Activated naive CD4-positive, alpha-beta T cell treated with anti-CD3 and anti-CD28 coated beads, Interleukin-2, amount 50 U/mL, for 72 hours (primary cell): ENCODE measurements at places on chromosomes 12 and 14.

GRCh38 chr14:69441948-69442347 lies 42.6 kb upstream of the PLEKHD1 start:
- DNase-seq = no peak

GRCh38 chr14:87113286-87113685 lies 879.7 kb downstream of the GALC start:
- no peak for DNase-seq

- no peak for DNase-seq
These were observed 28.0 kb upstream of the GXYLT1 start for GRCh38 chr12:42172441-42173210.

- DNase-seq = no peak
These were observed 185.6 kb downstream of the DACT1 start for GRCh38 chr14:58823312-58823711.

DNA sequence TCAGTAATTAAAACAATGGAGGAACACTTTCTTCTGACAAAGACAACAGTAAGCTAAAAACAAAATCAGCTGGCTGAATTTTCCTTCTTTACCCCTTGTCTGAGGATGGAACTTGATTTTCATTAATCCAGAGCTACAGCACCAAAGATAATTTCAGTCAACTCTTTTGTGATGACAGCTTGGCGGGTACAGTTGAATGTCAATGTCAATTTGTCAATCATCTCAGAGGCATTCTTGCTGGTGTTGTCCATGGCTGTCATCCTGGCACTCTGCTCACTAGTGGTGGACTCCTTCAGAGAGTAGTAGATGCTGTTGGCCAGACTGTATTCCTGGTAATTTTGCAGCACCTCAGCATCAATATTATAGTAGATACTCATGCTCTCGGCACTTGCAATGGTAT lies 34.4 kb upstream of the BMP4 start:
- DNase-seq = no peak

GRCh38 chr12:104672501-104673265 lies 215.9 kb downstream of the CHST11 start:
- no peak for DNase-seq

GRCh38 chr12:84994426-84994825 lies 41.7 kb downstream of the TSPAN19 start:
- DNase-seq = no peak

GRCh38 chr12:118034429-118035189 lies 18.1 kb downstream of the RFC5 start:
- no peak for DNase-seq

GRCh38 chr14:75804570-75805275 lies 143.7 kb downstream of the TTLL5 start:
- no peak for DNase-seq

- no peak for DNase-seq
These were observed 242.2 kb downstream of the SPTSSA start for GRCh38 chr14:34219661-34220377.

- peak; percentile 53 for DNase-seq
These were observed 124.4 kb downstream of the RAD51B start for GRCh38 chr14:67943947-67944346.

DNA sequence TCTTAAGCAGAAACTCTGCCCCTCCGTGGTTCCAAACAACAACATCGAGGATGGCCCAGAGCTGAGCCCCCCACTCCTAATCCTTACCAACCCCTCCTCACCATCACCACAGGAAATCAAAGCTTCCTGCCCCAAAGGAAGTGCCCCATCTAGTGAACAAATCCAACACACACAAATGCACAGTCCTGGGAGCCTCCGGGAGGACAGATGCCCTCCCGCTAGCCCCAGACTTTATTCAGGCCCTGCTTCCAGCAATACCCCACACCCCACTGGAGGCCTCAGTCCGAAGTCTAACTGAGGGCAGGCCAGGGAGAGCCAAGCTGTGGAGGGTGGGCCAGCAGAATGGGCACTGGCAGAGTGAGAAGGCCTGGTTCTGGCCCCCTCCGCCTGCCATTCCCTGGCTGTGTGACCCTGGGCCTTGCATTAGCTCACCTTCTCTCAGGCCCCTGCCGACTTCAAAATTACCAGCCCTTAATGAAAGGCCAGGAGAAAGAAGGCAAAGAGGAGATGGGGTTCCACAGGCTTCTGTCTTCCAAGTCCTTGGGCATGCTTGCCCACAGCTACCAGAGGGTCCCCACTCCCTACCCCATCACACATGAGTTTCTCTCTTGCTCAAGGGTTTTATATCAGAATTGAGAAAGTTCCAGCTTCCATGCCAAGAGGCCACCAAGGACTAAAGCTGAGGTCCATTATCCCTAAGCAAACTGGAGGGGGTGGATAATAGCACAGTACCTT lies 2.3 kb downstream of the HDAC7 start:
- no peak for DNase-seq

DNA sequence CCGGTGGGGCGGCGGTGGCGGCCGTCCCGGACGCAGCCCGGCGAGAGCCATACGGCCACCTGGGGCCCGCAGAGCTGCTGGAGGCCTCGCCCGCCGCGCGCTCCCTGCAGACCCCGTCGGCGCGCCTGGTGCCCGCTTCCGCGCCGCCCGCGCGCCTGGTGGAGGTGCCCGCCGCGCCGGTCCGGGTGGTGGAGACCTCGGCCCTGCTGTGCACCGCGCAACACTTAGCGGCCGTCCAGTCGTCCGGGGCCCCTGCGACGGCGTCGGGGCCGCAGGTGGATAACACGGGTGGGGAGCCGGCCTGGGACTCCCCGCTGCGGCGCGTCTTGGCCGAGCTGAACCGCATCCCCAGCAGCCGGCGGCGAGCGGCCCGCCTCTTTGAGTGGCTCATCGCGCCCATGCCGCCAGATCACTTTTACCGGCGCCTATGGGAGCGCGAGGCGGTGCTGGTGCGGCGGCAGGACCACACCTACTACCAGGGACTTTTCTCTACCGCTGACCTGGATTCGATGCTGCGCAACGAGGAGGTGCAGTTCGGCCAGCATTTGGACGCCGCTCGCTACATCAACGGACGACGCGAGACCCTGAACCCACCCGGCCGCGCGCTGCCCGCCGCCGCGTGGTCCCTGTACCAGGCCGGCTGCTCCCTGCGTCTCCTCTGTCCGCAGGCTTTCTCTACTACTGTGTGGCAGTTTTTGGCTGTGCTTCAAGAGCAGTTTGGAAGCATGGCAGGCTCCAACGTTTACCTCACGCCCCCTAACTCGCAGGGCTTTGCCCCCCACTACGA lies 716 bp downstream of the RIOX1 start:
- peak; percentile 82 for DNase-seq

DNA sequence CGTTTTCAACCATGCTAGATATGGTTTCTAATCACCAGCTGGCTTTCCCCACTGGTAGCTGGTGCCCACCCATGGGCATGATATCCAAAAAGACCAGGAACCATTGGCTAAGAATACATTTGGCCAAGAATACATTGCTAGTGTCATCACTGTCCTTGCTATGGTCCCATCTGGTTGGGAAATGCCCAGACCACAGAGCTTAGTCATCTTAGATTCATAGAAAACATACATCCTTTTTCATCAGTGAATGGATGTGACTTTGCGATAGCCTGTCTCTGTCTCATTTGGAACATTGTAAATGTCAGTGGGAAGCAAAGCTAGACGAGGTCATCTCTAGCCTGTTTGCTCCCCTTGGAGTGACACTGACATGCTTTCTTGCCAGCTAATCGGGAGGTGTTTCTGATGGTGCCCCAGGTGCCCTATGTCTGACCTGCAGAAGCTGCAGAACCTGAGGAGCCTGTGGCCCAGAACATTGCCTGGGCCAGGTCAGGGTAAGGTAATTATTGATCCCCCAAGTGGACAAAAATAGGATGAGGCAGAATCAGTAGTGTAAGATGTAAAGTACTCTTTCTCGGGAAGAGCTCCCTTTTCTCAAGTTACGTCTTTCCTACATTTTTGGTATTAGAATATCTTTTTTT lies 194.8 kb downstream of the SLC41A2 start:
- no peak for DNase-seq

DNA sequence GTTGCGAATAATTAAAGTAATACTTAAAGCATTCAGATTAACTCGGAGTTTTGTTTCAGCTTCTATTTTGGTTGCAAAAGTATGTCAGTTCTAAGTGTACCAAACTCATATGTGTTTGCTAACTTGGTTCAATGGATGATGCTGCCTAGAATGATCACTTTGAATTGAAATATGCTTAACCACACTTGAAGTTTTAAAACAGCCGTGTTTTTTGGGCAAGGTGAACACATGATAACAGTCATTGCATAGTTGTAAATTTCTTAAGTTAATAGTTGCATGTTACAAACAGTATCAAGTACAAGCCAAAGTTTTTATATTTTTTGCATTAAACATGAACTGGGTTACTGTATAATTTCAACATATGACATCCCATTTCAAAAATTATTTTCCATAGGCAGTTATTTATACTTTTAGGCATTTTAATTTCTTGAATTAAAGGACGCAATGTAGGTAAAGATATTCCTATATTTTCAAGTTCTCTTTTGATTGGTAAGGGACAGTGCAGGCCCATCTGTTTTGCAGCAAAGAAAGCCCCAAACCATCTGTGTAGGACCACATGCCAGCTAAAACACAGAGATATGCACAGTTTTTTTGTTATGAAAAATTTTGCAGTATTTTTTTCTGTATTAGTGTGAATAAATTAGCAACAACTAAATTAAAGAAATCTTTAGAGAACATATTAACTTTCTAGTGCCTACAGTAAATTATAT lies 575.5 kb downstream of the PRKD1 start:
- no peak for DNase-seq

- no peak for DNase-seq
These were observed 92.7 kb downstream of the PAH start for GRCh38 chr12:102824218-102824835.

- no peak for DNase-seq
These were observed 5.1 kb upstream of the PCNX1 start for GRCh38 chr14:70902184-70902583.

DNA sequence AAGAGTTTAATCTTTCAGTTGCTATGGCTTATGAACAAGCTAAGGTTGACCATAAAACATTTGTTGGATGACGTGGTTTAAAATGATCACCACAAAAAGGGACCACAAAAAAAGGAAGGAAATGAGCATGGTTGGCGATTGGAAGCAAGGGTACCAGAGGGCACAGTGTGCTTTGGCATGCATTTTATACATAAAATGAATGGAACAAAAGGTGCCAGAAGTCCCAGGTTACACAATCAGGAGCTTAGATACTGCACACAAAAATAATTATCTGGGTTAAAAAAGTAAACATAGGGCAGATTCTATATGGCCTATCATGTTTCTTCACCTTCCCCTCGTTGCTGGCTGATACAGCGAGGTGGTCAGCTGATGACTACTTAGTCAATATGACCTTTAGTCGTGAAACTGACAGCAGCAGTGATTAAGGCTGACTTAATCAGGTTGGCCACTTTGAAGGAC lies 50.7 kb downstream of the ZC3H14 start:
- no peak for DNase-seq

DNA sequence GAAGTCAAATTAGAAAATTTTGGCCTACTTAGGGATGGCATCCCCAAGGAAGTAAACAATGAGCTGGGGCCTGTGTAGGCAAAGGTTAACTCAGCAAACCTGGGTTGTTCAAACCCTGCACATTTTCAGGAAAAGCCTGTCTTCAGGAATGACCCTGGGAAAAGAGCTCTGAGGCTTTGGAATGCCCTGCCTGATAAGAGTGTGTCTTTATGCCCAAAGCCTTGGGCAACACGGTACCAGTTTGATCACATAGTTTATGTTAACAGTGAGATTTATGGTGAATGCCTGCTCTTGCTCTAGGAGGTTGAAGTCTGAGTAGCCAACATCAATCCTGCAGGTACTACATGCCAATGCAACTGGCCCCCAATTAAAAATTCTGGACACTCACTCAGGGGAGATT lies 28.2 kb upstream of the STAB2 start:
- DNase-seq = no peak

DNA sequence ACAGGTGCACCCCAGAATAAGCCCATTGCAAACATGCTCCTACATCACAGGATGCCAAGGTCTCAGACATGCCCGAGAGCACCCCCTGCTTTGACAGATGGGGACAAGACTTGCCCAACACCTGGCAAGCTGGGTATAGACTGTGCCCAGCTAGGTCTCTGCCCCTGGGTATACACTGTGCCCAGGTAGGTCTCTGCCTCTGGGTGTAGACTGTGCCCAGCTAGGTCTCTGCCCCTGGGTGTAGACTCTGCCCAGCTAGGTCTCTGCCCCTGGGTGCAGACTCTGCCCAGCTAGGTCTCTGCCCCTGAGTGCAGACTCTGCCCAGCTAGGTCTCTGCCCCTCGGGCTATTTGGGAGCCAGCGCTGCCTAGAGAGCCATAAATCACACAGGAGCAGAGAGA lies 85.9 kb downstream of the CCDC88C start:
- DNase-seq = no peak

- DNase-seq = peak; percentile 44
These were observed 52.6 kb downstream of the GALNT16 start for GRCh38 chr14:69312608-69313007.

DNA sequence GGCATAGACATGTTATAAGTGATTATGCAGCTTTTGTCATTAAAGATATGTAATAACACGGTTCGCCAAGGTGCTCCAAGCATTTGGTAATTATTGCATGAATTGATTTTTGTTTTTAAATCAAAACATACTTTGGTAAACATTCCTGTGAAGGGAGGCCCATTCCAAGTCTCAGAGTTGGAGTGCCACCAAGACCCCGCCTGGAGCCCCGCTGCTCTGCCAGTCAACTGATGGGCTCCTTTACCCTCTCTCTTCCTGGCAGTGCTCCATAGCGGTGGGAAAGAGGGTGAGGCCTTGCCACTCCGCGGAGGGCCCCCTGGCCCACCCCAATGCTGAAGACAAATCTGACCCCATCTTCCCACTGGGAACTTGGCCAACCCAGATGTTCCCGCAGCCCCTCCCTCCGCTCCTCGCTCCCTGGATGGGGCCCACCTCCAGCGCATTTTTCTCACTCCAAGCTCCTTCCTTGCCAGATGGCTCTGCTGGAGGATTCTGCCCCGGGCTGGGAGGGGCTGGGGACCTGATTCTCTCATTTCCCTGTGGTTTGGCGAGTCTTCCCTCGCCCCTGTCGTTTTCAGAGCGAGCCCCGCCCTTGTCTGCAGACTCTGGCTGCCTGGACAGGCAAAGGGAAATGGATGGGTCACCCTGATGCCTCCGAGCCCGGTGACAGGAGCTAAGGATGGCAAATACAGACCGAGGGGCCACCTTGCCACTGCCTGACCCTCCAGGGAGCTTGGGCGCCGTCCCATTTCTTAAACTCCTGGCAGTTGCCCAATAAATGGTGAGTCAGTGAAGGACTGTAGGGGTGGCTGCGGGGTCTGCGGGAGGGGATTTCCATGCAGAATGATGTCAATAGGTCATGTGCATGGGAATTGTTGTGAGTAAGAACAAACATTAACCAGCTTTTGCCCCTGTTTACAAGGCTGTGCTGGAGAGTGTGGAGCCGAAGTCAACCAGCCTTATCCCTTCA lies 9.2 kb upstream of the PAPLN start:
- no peak for DNase-seq

- no peak for DNase-seq
These were observed 198.7 kb upstream of the PLEKHG7 start for GRCh38 chr12:92503971-92504593.
